Activated T-cell treated with anti-CD3 and anti-CD28 coated beads, Interleukin-2, amount 50 U/mL, for 4 hours (primary cell): ENCODE measurements at places on chromosomes 6 and 20. TPM values are rescaled to one million over a fixed set of nuclear protein-coding genes. Genes with fewer than 3 reads are reported as not detected.
A peak's percentile ranks its signal among the peaks of the same experiment; 100 is the strongest.

DNA sequence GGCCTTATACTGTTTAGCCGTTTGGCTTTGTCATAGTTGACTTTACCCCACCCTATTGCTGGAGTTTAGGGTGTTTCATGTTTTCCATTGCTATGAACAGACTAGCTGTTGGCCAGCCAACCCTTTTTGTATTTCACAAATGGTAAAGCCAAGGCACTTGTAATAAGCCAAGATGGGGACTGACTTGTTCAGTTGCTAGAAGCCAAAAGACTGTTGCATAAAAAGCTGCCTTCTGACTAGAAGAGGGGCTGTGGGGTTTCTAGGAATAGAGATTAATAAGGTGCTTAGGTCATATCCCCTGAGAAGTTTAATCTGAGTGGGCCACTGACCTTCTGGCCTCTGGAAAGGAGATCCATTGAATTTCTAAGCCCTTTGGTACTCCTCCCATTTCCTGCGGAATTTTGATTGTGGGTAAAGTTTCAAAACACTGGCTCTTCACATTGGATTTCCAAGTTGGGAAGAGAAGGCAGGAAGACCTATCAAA lies 211.1 kb downstream of the PLCB4 start:
- no peak for DNase-seq

GRCh38 chr20:48052475-48052835 lies 267.2 kb upstream of the SULF2 start:
- DNase-seq: no peak

DNA sequence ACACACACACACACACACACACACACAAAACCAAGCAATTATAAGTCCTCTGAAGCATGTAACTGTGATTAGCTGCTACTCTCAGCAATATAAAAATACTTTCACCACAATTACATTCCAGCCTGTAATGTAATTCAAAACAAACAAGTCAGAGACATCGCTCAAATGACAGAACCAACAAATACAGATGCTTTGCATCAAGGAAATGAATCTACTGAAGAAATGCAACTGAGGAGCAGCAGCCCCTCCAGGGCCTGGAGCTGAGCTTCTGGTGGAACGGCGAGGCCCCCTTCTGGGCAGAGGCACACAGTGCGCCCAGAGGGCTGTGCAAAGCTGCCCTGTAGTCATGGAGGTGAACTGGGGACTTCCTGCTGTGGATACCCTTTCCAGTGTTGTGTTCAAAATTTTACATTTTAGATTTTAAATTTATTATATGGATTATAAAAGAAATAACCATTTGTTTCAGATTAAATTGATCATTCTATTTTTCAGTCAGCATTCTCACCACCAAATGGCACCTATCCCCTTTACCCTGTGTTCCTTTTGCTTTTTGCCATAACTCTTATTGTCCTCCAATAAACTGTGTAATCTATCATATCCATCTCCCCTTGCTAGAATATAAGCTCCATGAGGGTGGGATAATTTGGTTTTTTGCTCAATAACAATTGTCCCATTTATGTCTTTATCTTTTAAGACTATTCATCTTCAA lies 23.2 kb downstream of the ADAT2 start:
- DNase-seq: peak; percentile 68

GRCh38 chr6:135073217-135073616 lies 18.6 kb upstream of the HBS1L start:
- no peak for DNase-seq

GRCh38 chr6:156946370-156946936 lies 169.3 kb downstream of the ARID1B start:
- DNase-seq: no peak

DNA sequence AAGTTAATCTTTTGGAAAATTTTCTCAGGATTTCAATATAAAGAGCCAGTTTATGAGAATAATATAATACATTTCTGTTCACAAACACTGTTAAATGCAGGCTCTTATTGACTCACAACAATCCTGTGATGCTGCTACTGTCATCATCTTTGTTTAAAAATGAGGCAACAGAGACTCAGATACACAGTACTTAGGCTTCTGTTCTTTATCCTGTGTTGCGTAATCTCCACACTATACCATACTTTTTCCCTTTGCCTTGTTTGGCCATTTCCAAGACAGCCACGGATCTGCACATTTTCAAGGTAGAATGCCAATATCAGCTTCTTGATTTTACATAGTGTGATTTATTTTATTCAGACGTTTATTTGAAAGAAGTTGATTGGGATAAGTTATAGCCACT lies 699.0 kb upstream of the CITED2 start:
- DNase-seq: no peak

DNA sequence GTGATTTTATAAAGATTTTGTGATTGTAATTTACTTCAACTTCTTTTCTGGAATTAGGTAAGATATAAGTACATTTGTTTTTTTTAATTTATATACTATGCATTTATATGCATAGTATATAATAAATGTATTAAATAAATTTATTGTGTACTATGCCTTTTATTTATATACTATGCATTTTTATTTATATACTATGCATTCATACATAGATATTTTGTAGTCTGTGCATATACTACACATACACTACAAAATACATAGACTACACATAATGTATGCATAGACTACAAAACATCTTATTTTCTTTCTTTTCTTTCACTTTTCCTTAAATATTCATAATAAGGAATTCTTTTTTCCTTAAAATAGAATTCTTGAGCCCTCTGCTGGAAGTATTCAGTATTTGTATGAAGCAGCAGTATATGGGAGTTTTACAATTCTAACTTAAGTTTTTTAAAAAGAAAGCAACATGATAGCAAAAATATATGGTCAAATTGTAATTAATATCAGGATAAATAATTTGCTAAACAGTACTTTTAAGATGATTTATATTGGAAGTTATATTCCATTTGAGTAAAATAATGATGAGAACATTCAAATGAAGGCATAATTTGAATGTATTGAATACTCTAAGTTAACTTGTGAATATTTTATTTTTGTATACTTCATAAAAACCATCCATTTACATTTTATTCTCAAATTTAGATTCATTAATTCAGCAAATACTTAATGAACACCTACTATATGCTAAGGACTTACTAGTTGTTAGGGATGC lies 129.3 kb downstream of the KLHL32 start:
- no peak for DNase-seq

DNA sequence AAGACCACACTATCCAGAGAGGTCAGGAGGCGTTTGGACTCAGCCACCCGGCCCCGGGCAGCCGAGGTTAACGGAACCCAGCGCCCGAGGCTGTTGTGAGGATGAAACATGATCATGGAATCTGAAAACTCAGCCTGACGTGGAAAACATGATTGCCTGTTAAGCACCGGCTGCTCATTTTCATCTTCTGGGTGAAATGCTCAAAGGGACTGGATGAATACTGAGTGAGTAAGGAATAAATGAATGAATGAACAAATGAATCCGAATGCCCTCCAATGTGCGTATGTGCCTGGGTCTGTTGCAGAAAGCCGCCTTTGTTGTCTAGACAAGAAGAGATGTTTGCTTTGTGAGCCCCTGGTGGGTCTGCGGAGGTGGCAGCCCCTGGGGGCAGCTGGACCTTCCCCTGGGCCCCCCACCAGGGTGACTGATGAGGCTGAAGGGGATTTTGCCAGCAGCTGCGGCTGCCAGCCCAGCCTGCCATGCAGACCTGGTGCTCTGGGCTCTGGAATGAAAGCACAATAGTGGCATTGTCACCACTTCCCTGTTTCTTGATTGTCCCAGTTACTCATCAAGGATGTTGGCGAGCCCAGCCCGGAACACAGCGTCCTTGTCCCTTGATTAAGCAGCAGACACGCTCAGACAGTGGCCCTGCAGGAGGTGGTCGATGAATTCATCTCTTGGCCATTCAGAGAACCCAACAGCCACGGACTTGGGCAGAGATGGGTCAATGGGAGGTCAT lies 211.1 kb downstream of the ANKRD60 start:
- no peak for DNase-seq

- DNase-seq: no peak
These were observed 13.6 kb downstream of the FAM83B start for GRCh38 chr6:54860132-54860531.

- DNase-seq: no peak
These were observed 78.3 kb downstream of the MAFB start for GRCh38 chr20:40610730-40611129.

DNA sequence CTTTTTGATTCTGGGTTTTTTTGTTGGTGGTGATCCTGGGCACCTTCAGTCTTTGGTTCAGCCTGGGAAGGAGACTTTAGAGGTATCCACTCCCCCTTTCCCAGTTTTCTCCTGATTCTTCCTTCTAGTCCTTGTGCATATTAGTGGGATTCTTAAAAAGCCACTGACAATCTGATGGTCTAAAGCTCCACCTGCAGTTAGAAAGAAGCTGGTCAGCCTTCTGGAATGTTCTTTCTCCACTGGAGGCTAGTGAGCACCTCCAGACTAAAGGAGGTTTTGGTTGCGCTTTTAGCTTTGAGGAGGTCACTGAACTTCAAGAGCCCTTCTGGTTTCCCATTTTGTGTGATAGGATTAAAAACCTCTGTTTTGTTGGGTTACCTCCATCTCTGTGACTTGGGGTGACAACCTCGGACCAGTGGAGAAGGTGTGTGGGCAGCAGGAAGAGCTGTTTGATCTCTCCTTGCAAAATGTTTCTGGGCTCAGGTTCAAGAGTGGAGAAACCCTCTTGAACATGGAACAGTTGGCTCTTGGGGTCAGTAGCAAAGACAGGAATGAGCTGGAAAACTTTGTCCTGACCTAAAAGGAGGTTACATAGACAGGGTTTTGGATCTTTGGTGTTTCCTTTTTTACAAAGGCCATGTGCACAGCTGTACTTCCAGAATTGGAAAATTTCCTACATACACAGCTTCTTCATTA lies 29.0 kb downstream of the JARID2 start:
- DNase-seq: no peak

DNA sequence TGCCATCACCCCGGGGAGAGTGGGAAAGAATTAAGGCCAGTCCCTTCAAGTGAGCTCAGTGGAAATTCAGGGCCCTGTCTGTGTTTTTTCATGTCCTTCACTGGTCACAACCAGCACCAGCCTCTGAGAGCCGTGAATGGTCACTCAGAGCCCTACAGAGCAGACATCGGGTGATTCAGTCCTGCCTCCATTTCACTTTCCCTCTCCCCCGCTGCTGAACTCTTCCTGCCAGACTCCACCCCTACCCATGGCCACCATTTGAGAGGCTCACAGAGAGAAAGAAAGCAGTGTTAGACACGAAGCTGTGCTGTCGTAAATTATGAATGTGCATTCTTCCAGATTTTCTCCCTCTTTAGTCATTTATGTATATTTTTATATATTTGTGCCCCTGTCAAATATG lies 5.4 kb downstream of the R3HDML start:
- DNase-seq: no peak

GRCh38 chr20:24614341-24614740 lies 144.9 kb downstream of the SYNDIG1 start:
- no peak for DNase-seq

DNA sequence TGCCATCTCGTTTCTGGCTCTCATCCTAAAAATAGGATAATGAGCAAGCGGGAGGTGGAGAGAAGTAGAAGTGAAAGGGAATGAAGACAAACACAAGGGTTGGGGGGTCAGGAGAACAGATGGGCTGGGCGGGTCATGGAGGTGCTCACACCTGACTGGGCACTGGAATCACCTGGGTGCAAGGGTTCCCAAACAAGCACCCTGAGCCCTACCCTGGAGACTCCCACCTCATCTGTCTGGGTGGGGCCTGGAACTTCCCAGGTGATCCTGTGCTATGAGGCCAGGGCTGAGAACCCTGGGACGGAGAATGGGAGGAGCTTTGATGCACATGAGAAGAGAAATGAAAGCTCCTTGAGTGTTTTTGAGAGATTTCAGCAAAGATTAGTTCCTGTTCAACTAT lies 223.6 kb downstream of the ANKRD60 start:
- no peak for DNase-seq

DNA sequence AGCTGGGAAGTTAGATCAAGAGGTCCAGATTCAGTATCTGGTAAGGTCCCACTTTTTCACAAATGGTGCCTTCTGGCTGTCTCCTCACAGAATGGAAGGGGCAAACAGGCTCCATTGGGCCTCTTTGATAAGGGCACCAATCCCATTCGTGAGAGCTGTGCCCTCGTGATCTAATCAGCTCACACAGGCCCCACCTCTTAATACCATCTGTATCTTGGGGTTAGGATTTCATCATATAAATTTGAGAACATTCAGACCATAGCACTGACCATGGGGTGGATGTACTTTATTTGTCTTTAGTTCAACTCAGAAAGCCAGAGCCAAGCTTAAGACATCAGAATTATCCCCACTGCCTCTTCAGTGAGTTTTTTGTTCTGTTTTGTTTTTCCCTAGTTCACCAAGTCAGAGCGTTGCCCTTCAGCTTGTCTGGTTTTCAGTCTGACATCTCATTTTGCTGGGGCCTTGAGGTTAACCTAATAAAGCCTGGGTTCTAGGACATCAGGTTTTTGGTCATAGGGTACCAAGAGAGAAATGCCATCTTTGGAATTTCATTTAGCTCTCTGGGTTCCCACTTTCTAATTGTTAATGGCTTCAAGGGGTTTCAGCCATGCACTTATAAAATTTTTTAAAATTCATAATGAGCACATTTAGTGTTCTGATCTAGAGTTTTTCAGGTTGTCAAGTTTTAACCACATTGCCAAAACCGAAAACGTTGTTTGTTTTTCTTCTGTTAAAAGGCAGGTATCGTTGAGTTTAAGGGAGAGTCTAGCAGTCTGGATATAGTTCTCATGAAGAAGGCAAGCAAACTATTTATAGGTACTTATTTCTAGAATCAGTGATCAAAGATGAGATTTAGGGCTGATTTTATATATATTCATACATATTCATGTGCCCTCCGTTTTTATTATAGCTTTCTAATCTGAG lies 19.0 kb downstream of the SENP6 start:
- DNase-seq: no peak

GRCh38 chr6:140661691-140662090 lies 1287.2 kb upstream of the CITED2 start:
- DNase-seq: no peak

DNA sequence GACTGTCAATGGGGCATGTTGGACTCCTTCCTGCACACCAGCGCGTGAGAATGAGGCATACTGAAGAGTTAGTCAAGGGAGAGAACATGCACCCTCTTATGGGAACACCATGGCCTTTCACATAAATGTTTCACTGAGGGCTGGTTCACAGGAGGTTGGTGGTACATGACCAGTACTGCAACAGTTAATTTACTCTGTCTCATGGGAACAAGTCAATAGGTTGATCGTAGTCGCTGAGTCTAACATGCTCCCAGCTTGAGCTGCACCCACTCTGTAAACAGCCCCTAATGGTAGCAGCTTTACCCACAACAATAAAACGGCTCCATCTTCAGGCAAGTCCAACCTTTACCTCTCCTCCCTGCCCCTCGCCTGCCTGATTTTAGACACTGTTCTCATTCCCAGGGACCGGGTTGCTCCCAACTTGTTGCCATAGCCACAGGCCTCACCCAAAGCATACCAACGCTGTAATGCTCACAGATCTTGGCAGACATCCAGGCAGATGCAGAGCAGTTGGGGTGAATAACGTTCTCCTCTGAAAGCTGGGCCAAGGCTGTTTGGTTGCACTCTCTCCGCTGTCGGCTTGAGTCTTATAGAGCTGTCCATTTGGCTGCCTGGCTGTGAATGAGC lies 111.3 kb downstream of the LY86 start:
- DNase-seq: no peak

Gene TCF15
- total RNA-seq: not detected

Gene SOX18
- total RNA-seq: 0.24 TPM

Gene TEAD3
- total RNA-seq: 2.2 TPM

Gene ADAM33
- not detected for total RNA-seq

Gene TBX18
- not detected for total RNA-seq

Gene TPX2
- total RNA-seq: 8.0 TPM
